ENCODE measurements at places on chromosomes 11 and 22.
A peak's percentile ranks its signal among the peaks of the same experiment; 100 is the strongest.

DNA sequence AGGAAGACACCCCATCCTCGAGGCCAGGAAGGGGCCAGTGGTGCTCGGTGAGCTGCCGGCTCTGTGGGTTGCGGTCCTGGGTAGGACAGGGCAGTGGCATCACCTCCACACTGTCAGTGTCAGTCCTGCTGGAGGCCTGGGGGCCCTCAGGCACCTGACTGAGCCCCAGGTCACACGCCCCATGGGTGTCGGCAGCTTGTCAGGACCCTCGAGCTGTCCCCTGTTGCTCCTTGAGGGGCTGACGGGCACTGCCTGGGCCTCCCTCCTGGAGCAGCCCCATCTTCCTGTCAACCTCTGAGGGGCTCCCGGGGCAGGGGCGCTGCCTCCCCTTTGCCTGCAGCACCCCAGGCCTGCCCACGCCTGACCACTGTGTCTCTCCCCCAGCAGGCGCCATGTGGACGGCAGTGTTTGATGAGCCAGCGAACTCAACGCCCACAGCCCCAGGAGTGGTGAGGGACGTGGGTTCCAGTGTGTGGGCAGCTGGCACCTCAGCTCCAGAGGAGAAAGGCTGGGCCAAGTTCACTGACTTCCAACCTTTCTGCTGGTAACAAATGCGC, 35.4 kb downstream of the SBF1 start:
- DNase-seq = no peak

- peak; percentile 82 for DNase-seq
These were observed 24.4 kb downstream of the SREBF2 start for GRCh38 chr22:41857155-41857859.

DNA sequence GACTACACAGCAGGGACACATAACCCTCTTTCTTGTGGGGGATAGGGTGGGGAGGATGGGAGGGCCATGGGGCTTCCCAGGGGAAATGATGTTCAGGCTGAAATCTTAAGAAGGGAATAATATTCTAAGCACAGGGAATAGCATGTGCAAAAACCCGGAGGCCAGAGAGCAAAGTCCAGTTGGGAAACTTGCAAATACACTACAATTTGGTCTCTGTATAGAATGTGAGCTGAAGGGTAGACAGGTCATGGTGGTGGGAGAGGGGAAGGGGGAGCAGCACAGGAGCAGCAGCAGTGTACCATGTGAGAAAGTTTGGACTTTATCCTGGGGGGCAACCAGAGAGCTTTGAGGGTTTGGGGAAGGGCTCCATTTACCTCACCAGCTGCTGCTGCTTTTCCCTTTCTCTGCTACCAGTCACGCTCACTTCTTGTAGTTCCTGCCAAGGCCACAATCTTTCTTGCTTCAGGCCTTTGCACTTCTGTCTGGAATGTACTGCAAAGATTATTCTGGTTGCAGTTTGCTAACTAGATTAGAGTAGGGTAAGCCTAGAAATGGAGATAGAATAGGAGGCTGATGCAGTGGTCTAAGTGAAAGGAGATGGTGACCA, 43.0 kb downstream of the KREMEN1 start:
- DNase-seq = no peak

DNA sequence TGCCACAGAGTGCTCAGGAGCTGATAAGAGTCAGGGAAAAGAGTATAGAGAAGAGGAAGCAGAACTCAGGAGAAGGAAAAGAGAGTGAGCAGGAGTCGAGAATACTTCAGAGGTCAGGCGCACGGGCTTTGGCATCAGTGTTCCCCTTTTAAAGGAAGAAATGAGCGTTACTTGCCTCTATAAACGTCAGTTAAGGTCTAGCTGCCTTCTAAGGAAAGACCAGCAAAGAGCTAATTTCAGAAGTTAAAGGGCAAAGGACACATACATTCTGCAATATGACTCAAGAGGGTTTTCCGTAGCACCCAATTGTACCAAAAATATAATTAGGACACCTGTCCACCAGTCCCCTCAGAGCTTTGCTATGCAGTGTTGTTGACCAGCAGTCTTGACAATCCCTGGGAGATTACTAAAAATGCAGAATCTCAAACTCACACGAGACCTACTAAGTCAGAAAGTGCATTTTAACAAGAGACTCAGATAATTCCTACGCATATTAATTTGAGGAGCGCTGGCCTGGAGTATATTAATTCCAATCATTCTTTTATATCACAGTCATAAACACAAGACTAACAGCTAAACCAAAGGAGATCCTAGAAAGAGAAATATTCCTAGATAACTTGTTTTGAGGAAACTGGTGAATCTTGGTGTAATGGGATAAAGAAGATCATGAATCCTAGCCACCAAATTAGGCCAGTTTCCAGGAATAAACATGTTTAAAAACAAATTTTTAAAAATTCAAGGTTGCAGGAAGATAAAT, 249.0 kb downstream of the CADM1 start:
- no peak for DNase-seq

DNA sequence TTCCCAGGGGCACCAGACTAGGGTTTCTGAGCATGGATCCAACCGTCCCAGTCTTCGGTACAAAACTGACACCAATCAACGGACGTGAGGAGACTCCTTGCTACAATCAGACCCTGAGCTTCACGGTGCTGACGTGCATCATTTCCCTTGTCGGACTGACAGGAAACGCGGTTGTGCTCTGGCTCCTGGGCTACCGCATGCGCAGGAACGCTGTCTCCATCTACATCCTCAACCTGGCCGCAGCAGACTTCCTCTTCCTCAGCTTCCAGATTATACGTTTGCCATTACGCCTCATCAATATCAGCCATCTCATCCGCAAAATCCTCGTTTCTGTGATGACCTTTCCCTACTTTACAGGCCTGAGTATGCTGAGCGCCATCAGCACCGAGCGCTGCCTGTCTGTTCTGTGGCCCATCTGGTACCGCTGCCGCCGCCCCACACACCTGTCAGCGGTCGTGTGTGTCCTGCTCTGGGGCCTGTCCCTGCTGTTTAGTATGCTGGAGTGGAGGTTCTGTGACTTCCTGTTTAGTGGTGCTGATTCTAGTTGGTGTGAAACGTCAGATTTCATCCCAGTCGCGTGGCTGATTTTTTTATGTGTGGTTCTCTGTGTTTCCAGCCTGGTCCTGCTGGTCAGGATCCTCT, 709 bp downstream of the MRGPRX4 start:
- no peak for DNase-seq

DNA sequence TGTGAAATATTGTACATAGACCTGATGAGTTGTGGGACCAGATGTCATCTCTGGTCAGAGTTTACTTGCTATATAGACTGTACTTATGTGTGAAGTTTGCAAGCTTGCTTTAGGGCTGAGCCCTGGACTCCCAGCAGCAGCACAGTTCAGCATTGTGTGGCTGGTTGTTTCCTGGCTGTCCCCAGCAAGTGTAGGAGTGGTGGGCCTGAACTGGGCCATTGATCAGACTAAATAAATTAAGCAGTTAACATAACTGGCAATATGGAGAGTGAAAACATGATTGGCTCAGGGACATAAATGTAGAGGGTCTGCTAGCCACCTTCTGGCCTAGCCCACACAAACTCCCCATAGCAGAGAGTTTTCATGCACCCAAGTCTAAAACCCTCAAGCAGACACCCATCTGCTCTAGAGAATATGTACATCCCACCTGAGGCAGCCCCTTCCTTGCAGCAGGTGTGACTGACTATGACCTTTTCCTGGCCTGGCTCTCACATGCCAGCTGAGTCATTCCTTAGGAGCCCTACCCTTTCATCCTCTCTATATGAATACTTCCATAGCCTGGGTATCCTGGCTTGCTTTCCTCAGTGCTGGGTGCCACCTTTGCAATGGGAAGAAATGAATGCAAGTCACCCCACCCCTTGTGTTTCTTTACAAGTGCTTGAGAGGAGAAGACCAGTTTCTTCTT, 12.3 kb downstream of the PIK3IP1 start:
- no peak for DNase-seq

GRCh38 chr22:41885116-41885515, 29.8 kb downstream of the SHISA8 start:
- no peak for DNase-seq

DNA sequence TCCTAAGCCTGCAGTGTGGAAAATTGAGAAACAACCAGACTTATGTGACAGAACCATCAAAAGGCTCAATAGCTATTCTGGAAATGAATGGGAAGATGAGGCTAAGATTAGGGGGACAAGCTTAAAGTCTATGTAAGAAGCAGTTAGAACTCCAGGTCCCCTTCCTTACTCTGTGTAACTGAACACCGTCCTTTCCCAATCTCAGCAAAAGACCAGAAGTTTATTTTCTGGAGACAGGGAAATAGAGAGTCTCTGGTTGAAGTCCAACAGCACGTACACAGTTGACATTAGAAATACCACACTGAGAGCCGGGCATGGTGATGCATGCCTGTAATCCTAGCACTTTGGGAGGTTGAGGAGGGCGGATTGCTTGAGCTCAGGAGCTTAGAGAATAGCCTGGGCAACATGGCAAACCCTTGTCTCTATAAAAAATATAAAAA, 93.9 kb downstream of the CD44 start:
- DNase-seq = no peak

DNA sequence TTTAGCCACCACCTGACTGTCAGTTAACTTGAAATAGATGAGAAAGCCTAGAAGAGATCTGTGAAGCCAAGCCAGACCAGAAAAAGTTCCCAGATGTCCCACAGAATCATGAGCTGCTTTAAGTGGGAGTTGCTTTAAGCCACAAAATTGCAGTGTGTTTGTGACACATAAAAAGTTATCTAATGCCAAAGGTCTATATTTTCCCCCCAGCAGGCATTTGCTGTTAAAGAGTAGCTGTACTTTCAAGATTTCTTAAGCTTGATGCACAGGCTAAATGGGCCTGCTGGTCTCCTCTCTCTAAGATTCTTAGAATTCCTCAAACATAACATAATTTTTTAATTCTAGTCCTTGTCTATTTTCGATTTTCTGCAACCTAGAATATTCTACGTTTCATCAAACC, 825.7 kb downstream of the FAM181B start:
- DNase-seq = no peak

DNA sequence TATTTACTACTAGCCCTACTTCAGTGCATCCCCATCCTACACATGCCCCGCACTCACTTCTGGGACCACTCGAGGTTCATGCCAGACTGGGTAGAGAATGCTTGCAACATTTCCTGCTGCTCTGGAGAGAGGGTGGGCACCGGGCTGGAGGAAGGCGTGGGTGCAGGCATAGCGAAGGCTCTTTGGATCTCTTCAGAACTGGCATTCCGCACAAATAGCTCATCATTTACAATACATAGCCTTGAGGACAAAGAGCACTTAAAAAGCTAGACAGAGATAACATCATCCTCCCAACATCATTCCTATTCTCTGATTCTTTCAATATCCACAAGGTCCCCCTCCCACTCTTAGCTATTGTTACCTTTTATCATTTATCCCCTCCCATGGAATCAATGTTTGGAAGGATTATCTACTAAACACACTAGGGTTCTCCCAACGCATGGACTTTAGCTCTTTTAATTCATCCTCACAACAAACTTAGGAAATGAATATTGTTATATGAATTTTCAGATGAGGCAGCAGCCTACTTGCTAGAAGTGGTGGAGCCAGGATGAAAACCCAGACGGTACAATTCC, 2.5 kb upstream of the TMEM223 start:
- no peak for DNase-seq

DNA sequence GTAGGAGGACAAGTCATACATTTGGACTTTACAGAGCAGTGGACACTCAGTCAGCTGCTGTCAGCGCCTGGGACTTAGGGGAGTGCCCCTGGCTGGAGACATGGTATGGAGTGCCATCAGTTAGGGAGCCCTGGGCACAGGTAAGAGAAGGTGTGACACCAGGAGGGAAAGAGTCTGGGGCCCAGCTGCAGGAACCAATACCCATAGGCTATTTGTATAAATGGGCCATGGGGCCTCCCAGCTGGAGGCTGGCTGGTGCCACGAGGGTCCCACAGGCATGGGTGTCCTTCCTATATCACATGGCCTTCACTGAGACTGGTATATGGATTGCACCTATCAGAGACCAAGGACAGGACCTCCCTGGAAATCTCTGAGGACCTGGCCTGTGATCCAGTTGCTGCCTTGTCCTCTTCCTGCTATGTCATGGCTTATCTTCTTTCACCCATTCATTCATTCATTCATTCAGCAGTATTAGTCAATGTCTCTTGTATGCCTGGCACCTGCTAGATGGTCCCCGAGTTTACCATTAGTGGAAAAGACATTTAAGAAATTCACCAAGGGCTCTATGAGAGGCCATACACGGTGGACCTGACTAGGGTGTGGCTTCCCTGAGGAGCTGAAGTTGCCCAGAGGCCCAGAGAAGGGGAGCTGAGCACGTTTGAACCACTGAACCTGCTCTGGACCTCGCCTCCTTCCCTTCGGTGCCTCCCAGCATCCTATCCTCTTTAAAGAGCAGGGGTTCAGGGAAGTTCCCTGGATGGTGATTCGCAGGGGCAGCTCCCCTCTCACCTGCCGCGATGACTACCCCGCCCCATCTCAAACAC, 850 bp upstream of the MIF start:
- DNase-seq = no peak

DNA sequence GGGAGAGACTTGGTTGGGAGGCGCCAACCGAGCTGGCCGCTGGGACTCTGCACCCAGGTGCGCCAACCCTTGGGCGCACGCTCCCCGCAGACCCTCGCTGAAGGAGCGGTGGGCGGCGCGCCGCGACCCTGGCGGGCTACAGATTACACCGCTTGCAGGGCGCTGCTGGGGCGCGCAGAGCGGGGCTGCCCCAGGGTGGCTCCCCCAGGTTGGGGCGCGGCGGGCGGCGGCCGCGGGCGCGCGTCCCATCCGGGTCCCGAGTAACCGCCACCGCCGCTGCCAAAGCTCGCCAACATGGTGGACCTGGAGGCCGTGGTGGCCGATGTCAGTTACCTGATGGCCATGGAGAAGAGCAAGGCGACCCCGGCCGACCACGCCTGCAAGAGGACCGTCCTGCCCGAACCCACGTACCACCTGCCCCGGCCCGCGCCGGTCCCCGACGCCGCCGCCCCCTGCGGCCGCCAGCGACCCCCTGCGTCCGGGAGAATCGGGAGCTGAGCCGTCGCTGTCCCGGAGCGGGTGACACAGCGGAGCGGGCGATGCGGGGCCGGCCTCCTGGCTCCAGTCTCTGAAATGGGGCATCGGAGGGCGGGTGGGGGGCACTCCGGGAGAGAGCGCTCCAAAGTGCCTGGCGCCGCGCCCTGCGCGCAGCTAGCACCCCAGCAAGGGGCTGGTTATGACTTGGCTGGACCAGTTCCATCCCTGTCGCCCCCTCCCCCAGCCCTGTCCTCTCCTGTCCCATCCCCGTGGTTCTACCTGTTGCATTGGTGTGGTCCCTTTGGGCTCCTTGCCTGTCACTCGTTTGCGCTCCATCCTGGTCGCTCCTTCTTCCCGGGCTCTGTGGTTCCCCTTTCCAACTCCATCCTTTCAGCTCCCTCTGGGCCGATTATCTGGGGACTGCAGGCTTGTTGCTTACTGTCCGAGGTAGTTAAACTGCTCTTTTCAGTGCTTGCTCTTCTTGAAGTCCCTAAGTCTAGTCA, 143.3 kb upstream of the GRK3 start:
- DNase-seq = no peak
